ENCODE measurements at places on chromosomes 3 and 15.
A peak's percentile ranks its signal among the peaks of the same experiment; 100 is the strongest.

DNA sequence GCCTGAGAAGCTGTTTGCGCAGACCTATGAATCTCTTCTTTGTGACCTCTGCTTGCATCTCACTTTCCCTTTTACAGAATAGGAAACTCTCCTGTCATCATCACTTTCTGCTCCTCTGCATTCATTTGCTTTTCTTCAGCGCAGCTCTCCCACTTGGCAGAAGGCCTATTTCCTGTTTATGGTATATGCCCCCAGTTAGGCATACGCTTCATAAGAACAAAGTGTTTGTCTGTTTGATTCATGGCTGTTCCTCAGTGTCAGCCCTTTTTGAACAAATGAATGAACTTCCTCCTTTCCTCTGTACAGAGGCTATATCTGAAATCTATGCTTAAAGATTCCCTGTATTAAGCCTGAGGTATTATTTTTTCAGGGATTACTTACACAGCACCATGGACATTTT, 1216.9 kb upstream of the GBE1 start:
- no peak overlapping the region for H3K27ac ChIP-seq
- DNase-seq, result no peak
- H3K4me3 ChIP-seq, result no peak overlapping the region
- no peaks in the 10 kb centered on the region for H3K4me1 ChIP-seq

DNA sequence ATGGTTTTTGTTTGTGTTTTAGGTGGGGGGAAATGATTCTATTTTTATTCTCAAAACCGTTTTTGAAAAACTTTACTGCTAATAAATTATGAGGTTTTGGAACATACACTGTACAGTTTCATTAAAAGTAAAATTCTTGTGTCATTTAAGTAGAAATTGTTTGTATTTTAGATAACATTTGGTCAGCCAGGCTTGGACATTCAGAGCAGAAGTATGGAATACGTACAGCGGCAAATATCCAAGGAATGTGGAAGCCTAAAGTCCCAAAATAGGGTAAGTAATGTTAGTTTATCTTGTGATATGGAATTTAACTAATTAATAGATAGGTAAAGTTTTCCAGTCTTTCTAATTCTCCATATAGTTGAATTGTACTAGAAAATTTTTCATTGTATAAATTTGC, 96.6 kb downstream of the SPRED1 start:
- peak; percentile 62 for DNase-seq
- peaks cover 7% of the 10 kb centered on the region for H3K4me1 ChIP-seq
- H3K4me3 ChIP-seq, result no peak overlapping the region

- H3K27ac ChIP-seq, result no peak overlapping the region
- no peak overlapping the region for H3K4me3 ChIP-seq
- no peaks in the 10 kb centered on the region for H3K36me3 ChIP-seq
- H3K27me3 ChIP-seq, result no peaks in the 10 kb centered on the region
- no peak for DNase-seq
- no peaks in the 10 kb centered on the region for H3K4me1 ChIP-seq
Measured at GRCh38 chr3:156583469-156583868, 28.6 kb upstream of the SSR3 start.

DNA sequence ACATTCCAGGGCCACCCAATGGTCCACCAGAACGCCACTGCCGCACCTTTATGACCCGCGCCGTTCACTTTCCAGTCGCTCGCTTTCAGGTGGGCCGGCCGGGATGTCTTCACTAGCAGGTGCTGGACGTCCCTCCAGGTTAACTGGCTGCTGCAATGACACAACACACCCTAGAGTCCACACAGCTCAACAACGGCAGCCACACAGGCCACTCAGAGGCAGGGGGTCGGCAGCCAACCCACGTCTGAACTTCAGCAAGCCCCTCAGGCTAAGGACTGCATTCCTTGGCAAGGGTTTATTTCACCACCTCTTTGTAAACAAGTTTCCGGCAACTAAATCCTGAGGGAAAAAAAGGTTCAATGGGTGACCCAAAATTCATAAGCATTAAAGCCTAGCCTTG, 89.2 kb upstream of the SNRPA1 start:
- H3K36me3 ChIP-seq, result no peaks in the 10 kb centered on the region
- no peaks in the 10 kb centered on the region for H3K4me1 ChIP-seq
- peaks cover 25% of the 10 kb centered on the region for H3K27me3 ChIP-seq
- H3K4me3 ChIP-seq, result no peak overlapping the region

GRCh38 chr15:56160966-56161365, 82.7 kb downstream of the RFX7 start:
- H3K4me1 ChIP-seq, result peaks cover 8% of the 10 kb centered on the region
- no peaks in the 10 kb centered on the region for H3K27me3 ChIP-seq
- no peaks in the 10 kb centered on the region for H3K36me3 ChIP-seq
- H3K4me3 ChIP-seq, result no peak overlapping the region

GRCh38 chr3:29381595-29381994, 100.7 kb downstream of the RBMS3 start:
- H3K36me3 ChIP-seq, result peaks cover 2% of the 10 kb centered on the region
- H3K4me3 ChIP-seq, result no peak overlapping the region
- H3K27me3 ChIP-seq, result no peaks in the 10 kb centered on the region
- H3K27ac ChIP-seq, result no peak overlapping the region
- peak; percentile 51 for DNase-seq
- H3K4me1 ChIP-seq, result peaks cover 3% of the 10 kb centered on the region

GRCh38 chr15:90436952-90437351, 48.9 kb downstream of the IQGAP1 start:
- peaks cover 15% of the 10 kb centered on the region for H3K36me3 ChIP-seq
- no peaks in the 10 kb centered on the region for H3K4me1 ChIP-seq
- H3K27ac ChIP-seq, result no peak overlapping the region
- H3K4me3 ChIP-seq, result no peak overlapping the region
- DNase-seq, result no peak

DNA sequence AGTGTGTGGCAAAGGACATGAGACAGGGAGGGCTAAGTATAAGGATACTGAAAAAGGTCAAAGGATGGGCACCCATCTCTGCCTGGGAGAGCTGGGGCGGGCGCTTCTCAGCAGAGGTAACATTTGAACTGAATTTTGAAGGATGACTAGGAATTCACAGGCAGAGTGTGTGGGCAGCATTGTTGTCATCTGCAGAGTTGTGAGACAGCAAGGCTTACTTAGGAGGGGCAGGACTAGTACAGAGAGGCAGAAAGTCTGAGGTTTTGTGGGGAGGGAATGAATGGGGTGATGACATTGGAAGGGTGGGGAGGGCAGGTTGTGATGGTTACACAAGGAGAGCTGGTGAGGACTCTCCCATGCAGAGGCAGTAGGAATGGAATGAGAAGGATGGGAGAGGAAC, 84.1 kb upstream of the PRR23C start:
- H3K4me1 ChIP-seq, result no peaks in the 10 kb centered on the region
- DNase-seq, result peak; percentile 7
- no peaks in the 10 kb centered on the region for H3K36me3 ChIP-seq
- H3K27me3 ChIP-seq, result peaks cover 20% of the 10 kb centered on the region

All from IMR-90 (cell line).